Inflammatory macrophage treated with lipopolysaccharide for 1 hour (primary cell): ENCODE measurements at places on chromosomes 5 and 9.
A peak's percentile ranks its signal among the peaks of the same experiment; 100 is the strongest.

- peak; percentile 55 for DNase-seq
These were observed 889 bp downstream of the PDLIM4 start for GRCh38 chr5:132258102-132259068.

- DNase-seq = no peak
These were observed 203.0 kb downstream of the SPATA31A6 start for GRCh38 chr9:42386477-42386876.

DNA sequence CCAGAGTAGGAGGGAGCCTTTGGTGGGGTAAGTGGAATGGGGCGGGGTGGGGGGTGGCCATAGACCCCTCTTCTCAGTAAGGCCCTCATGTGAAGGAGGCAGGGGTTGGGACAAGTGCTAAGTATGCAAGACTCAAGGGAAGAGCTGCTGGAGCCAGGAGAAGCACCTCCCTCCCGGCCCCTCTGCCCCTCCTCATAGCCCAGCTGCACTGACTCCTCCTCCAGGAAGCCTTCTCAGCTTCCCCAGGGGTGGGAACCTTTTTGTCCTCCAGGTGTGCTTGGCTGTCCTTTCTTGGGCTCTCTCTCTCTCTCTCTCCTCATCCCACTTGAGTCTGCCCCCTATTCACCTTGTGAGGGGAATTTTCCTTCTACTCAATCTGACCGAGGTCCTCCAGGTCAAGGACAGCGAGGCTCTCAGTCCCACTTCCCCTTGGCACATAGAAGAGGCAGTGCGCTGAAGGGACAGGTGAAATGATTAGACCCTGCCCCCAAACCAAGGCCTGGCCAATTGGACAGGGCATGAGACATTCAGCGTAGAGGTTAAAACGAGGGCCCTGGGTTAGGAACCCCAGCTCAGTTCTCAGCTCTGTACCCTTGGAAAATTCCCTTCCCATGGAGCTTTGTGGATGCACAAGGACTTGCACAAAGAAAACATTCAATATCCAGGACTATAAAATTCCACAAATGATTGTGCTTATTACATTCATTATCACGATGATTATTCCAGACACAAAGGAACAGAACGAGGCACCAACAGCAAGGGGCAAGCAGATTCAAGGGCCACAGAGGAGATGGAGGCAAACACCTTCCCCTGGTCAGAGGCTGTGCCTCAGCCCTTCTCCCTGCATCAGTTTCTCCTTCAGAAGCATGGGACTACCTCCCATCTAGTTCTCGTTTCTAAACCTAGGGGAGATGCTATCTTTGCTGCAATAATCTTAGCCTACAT lies 45.6 kb upstream of the IL17B start:
- no peak for DNase-seq

- DNase-seq = no peak
These were observed 20.4 kb upstream of the NTNG2 start for GRCh38 chr9:132141344-132141947.

GRCh38 chr9:6034954-6035353 lies 19.5 kb upstream of the RANBP6 start:
- DNase-seq = no peak

GRCh38 chr9:113995963-113996362 lies 82.1 kb downstream of the AMBP start:
- no peak for DNase-seq

GRCh38 chr5:64331597-64332277 lies 166.1 kb downstream of the RNF180 start:
- DNase-seq = no peak

GRCh38 chr9:34171753-34172535 lies 6.9 kb upstream of the UBAP1 start:
- DNase-seq = peak; percentile 78

- DNase-seq = peak; percentile 10
These were observed 28.5 kb downstream of the NFX1 start for GRCh38 chr9:33318781-33319180.

- no peak for DNase-seq
These were observed 413.6 kb downstream of the ENC1 start for GRCh38 chr5:74226716-74227485.

- no peak for DNase-seq
These were observed 102.7 kb downstream of the OSMR start for GRCh38 chr5:38948501-38948900.

DNA sequence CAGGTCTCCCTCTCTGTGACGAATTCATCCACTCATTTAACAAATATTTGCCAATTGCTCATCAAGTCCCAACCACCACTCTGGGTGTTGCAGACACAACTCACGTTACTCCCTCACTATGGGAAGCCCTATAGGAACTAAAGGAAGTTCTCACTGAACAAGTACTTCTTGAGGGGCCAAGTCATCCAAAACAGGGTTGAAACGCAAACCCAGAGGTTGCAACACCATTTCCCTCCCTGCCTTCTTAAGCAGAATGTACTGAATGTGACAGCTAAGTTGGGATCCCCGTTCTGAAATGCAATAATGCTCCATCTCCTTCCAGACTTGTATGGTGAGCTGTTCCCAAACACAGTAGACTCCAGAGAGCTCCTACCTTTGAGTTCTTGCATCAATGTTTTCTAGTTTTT lies 34.3 kb downstream of the EPB41L4B start:
- no peak for DNase-seq

DNA sequence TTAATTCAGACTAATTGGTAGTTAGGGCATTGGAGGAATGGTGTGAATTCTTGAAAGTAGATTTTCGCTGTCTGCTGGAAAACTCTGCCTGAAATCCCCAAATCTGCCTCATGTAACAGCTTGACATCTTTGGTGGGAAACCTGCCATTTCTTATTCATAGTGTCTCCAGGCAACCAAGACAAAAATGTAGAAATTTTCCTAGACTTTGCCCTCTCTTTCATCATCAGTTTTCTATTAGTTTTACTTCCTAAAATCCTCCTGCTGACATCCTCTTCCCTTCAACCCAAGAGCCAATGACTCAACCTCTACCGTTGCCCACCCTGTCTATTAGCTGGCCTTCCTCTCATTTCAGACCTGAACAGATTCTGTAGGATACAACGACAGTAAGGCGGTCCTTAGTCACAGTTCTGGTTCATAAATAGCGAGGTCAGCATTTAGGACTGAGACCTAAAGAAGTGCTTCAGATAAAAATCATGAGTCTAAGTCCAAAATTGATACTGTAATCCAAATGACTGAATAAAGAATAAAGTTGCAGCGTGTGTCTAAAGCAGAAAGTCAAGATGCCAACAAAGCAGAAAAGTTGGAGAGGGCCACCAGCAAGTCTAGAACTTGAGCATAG lies 133.9 kb downstream of the MUSK start:
- DNase-seq = peak; percentile 84

GRCh38 chr5:164600274-164600673 lies 1094.9 kb downstream of the MAT2B start:
- DNase-seq = no peak

DNA sequence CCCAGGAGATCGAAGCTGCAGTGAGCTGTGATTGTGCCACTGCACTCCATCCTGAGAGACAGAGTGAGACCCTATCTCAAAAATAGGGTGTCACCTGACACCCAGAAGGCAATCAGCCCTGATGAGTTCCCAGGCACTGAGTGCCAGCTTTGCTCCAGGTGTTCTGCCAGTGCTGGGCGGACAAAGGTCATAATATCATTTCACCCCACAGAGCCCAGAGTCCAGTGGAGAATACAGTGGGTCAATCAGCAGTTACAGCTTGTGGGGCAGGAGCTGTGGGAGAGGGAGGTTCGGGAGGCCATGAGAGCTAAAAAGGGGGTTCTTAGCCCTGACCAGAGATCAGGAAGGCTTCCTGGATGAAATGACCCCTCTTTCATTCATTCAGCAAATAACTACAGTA lies 24.4 kb upstream of the SH3RF2 start:
- DNase-seq = no peak

- no peak for DNase-seq
These were observed 35.5 kb downstream of the PTGS1 start for GRCh38 chr9:122406070-122406890.

- no peak for DNase-seq
These were observed 1.8 kb upstream of the CFAP95 start for GRCh38 chr9:69818750-69819345.

DNA sequence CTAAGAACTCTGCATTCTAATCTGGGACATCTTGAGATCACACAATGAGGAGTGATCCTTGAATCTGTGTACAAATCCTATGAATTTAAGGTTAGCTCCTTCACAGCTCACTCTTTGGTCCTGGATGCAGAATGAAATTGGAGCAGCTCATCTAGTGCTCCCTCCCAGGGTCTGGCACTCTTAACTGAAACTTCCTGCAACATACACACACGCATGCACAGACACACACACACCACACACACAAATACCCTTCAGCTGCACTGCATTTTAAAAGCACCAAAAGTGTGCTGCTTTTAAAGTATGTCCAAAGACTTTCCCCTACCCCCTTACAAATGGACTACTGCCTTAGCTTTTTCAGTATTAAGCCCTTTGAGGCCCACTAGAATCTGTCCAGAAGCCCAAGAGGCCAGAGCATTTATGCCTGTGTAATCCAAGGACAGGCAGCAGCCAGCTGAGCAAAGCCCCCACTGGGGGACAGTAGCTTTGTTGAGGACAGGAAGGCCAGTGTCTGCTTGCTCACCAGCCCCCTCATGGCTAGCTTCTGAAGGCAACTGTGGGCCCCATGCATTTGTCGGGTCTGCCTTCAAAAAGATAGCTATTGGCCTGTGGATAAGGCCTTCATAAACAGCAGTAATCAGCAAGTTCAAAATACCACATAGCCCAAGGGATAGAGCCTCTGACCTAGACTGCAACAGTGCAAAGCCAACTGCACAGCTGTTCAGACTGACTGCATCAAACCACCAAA lies 43.6 kb downstream of the CDO1 start:
- DNase-seq = no peak

DNA sequence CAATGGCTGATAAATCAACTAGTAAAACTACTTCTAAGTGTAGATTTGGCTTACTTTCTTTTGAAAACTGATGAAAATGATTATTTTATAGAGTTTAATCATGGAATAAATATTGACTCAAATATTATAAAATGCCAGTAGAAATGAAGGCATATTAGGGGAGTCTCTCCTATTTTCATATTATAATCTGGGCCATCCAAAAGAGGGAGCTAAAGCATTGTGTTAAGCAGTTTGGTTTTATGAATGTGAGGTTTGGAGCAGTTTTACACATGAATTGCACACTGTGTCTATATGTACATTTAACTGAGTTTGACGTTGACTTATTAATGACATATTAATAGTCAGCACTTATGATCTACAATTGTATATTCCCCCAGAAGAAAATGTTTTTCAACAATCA lies 17.4 kb downstream of the CDH9 start:
- DNase-seq = no peak

DNA sequence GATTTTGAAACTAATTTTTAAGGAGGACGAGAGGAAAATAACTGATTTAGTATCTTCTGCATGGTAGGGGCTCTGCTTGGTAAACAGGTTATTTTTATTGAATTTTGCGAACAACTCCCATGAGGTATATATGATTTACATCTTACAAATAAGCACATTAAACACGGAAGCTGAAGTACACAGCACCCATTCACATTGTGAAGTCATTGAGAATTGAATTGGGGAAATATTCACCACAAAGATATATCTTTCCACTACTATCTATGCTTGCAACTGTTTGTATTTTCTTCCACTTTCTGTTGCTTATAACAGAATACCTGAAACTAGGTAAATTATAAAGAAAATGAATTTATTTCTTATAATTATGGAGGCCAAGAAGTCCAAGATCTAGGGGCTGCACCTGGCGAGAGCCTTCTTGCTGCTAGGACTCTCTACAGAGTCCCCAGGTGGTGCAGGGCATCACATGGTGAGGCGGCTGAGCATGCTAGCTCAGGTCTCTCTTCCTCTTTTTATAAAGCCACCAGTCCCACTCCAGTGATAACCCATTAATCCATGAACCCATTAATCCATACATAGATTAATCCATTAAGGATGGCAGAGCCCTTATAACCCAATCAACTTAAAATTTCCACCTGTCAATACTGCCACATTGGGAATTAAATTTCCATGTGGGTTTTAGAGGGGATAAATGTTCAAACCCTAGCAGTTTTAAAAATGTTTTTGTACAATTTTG lies 79.0 kb upstream of the ZNF608 start:
- no peak for DNase-seq

DNA sequence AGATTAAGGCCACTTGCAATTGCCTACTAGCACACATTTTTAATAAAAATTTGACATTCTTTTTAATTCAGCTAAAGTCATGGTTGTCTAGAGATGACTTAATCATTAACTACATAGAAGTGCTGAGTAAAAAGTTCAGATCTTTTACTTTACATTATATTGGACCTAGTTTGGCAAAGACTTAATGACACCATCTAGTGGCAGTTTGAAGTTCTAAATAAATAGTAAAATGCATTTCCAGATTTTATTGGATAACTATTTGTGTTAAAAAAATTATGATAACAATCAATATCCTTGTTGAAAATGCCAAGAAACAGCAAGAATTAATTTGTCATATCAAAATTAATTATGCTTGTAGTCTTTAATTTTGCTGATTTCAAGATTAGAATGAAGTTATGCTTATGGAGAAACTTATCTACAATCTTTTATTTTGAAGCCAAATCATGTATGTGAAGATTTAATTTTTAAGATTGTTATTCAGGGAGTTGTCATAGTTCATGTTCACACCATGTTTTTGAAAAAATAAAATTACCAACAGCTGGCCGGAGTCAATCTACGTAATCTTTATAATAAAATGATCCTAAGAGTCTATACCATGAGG lies 69.6 kb upstream of the PJA2 start:
- DNase-seq = peak; percentile 35

GRCh38 chr5:125536095-125536494 lies 789.7 kb upstream of the ZNF608 start:
- no peak for DNase-seq

DNA sequence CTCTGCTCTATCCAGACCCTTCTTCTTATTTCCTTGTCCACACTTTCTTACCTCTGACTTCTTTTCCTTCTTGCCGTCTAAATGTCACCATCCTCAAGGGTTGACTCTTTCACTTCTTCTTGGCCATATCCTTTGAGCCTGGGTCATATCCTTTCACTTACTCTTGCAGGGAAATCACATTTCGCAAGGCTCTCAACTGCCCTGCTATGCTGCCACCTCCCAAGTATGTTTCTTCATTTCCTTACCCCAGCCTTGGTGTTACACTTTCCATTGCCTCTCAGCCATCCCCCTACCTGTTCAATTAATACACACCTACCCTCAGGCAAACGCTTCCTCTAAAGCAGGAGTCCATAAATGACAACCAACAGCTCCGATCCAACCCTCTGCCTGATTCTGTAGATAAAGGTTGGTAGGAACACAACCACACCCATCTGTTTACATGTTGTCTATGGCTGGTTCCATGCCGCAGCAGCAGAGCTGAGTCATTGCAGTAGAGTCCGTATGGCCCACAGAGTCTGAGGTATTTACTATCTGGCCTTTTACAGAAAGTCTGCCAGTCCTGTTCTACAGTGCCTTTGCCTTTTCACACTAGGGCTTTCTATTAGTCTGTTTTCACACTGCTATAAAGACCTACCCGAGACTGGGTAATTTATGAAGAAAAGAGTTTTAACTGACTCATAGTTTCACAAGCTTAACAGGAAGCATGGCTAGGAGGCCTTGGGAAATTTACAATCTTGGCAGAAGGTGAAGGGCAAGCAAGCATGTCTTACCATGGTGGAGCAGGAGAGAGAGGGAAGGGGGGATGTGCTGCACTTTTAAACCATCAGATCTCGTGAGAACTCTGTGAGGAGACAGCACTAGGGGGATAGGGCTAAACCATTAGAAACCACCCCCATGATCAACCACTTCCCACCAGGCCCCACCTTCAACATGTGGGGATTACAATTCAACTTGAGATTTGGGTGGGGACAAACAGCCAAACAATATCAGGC lies 97.9 kb downstream of the SV2C start:
- peak; percentile 69 for DNase-seq
